Liver (tissue), 10 donors: ENCODE measurements at places on chromosomes 2 and 18. TPM values are rescaled to one million over a fixed set of nuclear protein-coding genes. Genes with fewer than 3 reads are reported as not detected.

SLC4A5 gene
- 0.42 TPM for total RNA-seq

NXPH2 gene
- total RNA-seq: 0.19 TPM

DNA sequence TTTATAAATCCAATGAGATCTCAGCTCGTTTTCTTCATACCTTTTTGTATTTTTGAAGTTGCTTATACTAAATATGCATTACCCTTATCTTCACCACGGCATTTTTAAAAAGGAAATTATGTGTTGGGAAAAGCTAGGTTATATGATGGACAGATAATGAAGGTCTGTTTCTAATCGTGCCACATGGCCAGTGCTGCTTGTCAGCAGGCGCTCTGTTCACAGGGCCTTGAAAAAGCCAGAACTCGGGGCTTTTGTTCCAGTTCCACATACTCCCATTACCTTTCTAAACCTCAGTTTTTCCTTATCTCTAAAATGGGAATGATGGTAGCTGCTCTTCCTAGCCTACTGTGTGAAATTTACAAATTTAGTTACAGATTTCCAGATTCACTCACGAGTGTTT, 42.0 kb downstream of the EPAS1 start:
- peaks cover 58% of the 10 kb centered on the region for H3K4me1 ChIP-seq
- DNase-seq: no peak
- no peaks in the 10 kb centered on the region for H3K36me3 ChIP-seq
- peak overlapping the region; percentile 40 for H3K27ac ChIP-seq
- no peaks in the 10 kb centered on the region for H3K27me3 ChIP-seq
- no peak overlapping the region for H3K4me3 ChIP-seq

DNA sequence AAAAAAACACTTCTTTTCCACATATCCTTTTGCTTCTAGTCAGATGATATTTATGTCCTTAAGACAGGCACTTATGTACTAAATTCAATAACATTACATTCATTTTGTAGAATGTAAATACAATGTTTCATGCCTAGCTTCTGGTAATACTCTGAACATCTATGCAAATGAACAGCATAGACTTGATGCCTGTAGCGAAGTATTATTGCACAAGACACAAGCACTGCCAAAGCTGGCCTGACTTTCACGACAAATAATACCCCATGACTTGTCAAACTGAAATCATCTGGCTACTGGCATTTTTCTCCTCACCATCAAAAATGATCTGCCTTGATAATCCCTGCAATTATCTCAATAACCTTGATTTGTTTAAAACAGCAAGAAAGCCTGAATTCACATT, 101.3 kb downstream of the L3MBTL4 start:
- H3K27ac ChIP-seq: no peak overlapping the region
- H3K4me3 ChIP-seq: no peak overlapping the region
- DNase-seq: no peak
- H3K27me3 ChIP-seq: no peaks in the 10 kb centered on the region
- no peaks in the 10 kb centered on the region for H3K36me3 ChIP-seq

DNA sequence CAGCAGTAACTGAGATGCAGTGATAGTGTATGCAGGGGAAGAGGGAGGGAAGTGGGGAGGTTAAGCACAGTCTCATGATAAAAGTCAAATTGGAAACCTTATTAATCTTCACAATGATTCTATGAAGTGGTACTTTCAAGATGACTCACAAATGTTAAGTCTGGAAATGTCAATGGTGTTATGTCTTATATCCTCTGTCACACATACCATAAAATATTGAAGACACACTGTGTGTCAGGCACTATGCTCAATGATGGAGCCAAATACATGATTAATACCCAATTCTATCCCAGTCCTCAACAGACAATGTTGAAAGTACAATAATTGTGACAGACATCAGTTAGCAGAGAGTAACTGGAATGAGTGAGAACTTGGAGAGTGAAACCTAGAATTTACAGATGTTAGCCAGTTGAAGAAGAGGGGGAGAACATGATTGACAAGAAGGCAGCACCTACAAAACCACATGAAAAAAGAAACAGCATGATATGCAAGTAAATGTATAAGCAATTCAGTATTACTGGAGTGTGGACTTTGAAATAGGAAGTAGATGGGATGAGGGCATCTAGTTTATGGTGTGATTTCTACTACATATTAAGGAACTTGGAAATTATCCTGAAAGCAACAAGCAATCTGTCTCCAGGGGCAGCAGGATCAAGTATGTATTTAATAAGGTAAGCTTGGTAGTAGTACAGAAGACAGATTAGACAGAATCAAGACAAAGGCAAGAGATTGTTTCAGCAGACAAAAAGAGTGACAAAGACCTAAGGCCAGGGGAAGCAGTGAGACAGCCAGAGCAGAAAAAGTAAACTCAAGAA, 107.6 kb downstream of the STRN start:
- no peak overlapping the region for H3K4me3 ChIP-seq
- H3K4me1 ChIP-seq: peaks cover 20% of the 10 kb centered on the region
- H3K27ac ChIP-seq: peak overlapping the region; percentile 66

- DNase-seq: no peak
- no peak overlapping the region for H3K4me3 ChIP-seq
- H3K4me1 ChIP-seq: no peaks in the 10 kb centered on the region
- H3K27me3 ChIP-seq: no peaks in the 10 kb centered on the region
Measured at GRCh38 chr2:197196541-197197180, 113.9 kb downstream of the ANKRD44 start.

DNA sequence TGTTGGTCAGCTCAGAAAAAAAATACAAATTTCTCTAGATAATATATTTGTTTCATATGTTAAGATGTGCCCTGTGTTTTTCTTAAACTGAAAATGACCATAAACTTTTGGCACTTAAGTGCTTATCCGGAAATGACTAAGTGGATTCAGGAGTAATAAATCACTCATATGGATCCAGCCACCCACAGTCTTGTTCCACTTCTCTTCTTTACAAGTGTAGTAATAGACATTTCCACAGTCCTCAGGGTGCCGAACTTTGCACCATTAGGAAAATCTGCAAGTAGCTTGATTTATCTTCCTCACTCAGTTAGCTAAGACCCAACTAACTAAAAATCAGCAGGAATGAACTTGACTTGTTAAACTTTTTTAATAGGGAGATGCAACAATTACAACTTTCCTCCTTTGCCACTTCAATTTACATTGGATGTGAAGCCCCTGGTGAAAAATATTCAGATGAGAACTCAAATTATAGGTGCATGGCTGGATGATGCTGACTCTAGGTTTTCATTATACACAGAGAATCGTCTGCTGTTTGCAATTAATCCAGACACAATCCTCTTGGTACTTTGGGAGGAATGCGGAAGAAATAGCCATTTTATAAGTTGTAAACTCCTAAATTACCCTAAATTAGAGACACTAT, 322.5 kb downstream of the ARHGAP15 start:
- H3K36me3 ChIP-seq: no peaks in the 10 kb centered on the region
- no peak overlapping the region for H3K4me3 ChIP-seq
- H3K27ac ChIP-seq: no peak overlapping the region
- no peak for DNase-seq
- no peaks in the 10 kb centered on the region for H3K4me1 ChIP-seq
- H3K27me3 ChIP-seq: no peaks in the 10 kb centered on the region

DNA sequence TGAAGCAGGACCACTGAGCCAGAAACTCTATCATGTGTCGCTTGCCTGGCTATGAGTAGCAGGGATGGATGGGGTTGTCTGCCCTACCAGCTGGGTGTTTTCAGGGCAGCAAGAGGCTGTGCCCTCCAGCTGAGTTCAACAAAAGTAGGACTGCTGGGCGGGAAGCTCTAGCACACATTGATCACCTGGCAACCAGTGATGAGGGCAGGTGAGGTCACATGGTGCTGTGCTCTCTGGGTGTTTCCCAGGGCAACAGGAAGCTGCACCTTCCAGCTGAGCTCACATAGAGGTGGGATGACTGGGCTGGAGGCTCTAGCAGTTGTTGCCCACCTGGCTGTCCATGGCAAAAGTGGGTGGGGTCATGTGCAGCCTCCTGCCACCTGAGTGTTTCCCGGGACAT, 487.3 kb upstream of the VWC2L start:
- no peaks in the 10 kb centered on the region for H3K4me1 ChIP-seq
- peaks cover 5% of the 10 kb centered on the region for H3K27me3 ChIP-seq
- no peak overlapping the region for H3K4me3 ChIP-seq
- H3K27ac ChIP-seq: no peak overlapping the region
